ENCODE measurements at places on chromosomes 12 and 14. TPM values are rescaled to one million over a fixed set of nuclear protein-coding genes. Genes with fewer than 3 reads are reported as not detected.
A peak's percentile ranks its signal among the peaks of the same experiment; 100 is the strongest.

Gene PGF
- total RNA-seq, result 0.44 TPM

Gene TMEM116
- 10.8 TPM for total RNA-seq

Gene TAS2R8
- total RNA-seq, result not detected

Gene PTPRQ
- not detected for total RNA-seq

Gene TMEM132D
- not detected for total RNA-seq

Gene KRT82
- total RNA-seq, result not detected

Gene OAS3
- total RNA-seq, result 4.3 TPM

Gene TDRD9
- not detected for total RNA-seq

GRCh38 chr12:5264006-5264405 lies 167.9 kb upstream of the NTF3 start:
- H3K4me1 ChIP-seq, result no peaks in the 10 kb centered on the region
- no peak overlapping the region for H3K27ac ChIP-seq
- no peaks in the 10 kb centered on the region for H3K36me3 ChIP-seq

GRCh38 chr12:128991716-128992115 lies 138.4 kb downstream of the GLT1D1 start:
- DNase-seq, result no peak
- H3K27me3 ChIP-seq, result peaks cover 17% of the 10 kb centered on the region
- H3K36me3 ChIP-seq, result no peaks in the 10 kb centered on the region

GRCh38 chr14:56805201-56805991 lies 4.9 kb downstream of the OTX2 start:
- no peak for DNase-seq
- peaks cover 6% of the 10 kb centered on the region for H3K27me3 ChIP-seq
- no peaks in the 10 kb centered on the region for H3K4me1 ChIP-seq
- no peaks in the 10 kb centered on the region for H3K36me3 ChIP-seq
- no peak overlapping the region for H3K27ac ChIP-seq

DNA sequence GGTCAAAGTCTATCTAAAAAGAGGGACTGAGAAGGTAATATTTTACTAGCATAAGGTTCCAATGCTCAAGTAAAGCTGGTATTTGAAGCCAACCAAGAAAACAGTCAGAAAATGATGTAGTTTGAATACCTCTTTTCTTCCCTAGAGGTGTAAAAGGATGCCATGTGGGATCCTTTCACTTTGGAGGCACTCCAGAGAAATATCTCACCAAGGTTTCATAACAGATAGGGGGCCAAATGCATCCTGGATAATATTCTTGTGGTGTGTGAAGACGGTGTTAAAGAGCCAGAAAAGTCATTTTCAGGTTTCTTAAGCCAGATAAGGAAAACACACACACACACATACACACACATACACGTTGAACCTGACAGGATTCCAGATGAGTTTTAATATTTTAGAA lies 136.1 kb upstream of the PRKD1 start:
- no peak overlapping the region for H3K4me3 ChIP-seq
- DNase-seq, result no peak
- no peaks in the 10 kb centered on the region for H3K36me3 ChIP-seq
- no peaks in the 10 kb centered on the region for H3K27me3 ChIP-seq
- H3K4me1 ChIP-seq, result no peaks in the 10 kb centered on the region

DNA sequence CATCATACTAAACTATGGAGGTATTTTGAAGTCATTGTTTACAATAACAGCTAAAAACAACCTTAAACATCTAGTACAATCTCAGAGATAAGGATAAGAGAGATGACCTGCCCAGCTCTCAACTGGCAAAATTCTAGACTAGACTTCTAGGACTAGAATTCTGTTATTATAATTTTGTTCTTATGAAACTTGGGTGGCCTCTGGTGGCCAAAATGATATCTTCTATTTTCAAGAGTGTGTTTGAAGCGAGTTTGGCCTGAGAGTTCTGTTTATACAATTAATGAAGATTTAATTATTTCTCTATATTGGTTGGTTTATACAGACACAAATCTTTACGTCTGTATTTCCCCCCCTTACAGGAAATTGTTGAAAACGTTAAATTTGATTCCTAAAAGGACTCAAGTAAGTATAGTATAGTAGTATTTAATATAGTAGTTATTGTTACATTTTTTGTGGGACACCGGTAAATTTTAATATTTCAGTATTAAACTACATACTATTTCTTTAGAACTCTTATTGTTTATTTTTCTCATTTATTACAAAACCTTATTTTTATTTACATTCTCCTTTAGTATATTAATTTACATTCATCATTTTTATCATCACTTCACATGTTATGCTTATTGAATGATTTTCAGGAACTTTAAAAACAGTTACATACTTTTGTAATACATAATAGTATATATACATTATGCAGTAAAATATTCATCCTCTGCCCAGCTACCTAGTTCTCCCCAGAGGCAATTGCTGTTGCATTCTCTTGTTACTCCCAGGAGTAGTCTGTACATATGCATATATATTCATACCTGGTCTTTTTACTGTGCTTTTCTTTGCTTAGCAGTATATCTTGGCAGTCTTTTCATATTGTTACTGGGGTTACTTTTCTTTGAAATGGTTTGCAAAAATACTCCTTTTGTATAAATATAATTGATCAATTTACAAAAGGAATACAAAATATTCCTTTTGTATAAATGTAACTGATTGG lies 6.6 kb downstream of the PPHLN1 start:
- no peak overlapping the region for H3K4me3 ChIP-seq
- peak; percentile 42 for DNase-seq
- H3K36me3 ChIP-seq, result peaks cover 32% of the 10 kb centered on the region
- peaks cover 3% of the 10 kb centered on the region for H3K4me1 ChIP-seq

GRCh38 chr14:101109981-101110728 lies 206.6 kb upstream of the RTL1 start:
- peaks cover 32% of the 10 kb centered on the region for H3K27me3 ChIP-seq
- H3K4me3 ChIP-seq, result no peak overlapping the region

- H3K27ac ChIP-seq, result peak overlapping the region; percentile 26
- H3K4me1 ChIP-seq, result peaks cover 15% of the 10 kb centered on the region
- no peaks in the 10 kb centered on the region for H3K36me3 ChIP-seq
- H3K4me3 ChIP-seq, result no peak overlapping the region
These were observed 25.3 kb upstream of the STRN3 start for GRCh38 chr14:31051511-31051910.

GRCh38 chr14:57487771-57488170 lies 5.9 kb downstream of the CCDC198 start:
- H3K4me3 ChIP-seq, result no peak overlapping the region
- H3K36me3 ChIP-seq, result no peaks in the 10 kb centered on the region
- H3K27ac ChIP-seq, result no peak overlapping the region
- H3K4me1 ChIP-seq, result no peaks in the 10 kb centered on the region

GRCh38 chr14:32593290-32593942 lies 264.3 kb downstream of the AKAP6 start:
- H3K27ac ChIP-seq, result no peak overlapping the region
- no peaks in the 10 kb centered on the region for H3K4me1 ChIP-seq
- DNase-seq, result no peak

DNA sequence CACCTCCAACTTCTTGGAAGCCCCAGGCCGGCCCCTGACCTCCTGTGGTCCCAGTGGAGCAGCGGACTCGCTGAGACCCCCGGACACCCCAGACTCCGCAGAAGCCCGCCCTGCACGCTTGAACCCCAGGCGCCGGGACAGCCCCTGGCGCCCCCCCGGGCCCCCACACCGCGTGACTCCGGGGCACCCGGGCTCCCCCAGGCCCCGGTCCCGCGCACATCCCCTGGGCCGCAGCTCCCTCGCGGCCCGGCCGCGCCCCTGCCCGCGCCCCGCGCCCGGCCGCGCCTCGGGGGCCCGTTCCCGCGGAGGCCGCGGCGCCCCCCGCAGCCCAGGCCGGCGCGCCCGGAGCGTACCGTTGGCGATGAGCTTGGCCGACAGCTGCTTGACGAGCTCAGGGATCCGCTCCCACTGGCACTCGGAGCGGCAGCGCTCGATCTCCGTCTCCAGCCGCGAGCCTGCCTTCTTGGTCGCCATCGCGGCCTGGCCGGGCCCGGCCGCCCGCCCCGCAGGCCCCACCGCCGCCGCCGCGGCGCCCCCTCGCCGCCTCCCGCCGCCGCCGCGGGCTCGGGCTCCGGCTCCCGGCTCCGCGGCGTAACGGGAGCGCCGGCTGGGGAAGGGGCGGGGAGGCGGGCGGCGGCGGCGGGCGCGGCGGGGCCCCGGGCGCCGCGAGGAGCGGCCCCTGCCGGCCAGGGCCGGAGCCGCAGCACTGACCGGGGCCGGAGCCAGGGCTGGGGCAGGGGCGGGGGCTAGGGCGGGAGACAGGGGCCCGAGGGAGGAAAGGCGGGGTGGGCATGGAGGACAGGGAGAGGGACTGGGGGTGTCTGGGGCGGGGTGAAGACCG lies at the start of gene TTC7B:
Gene TTC7B (minus strand): TSS at position 609 of the 841 bp plus-strand sequence. CDS start 135 bp downstream, at position 474.
- no peaks in the 10 kb centered on the region for H3K36me3 ChIP-seq
- no peaks in the 10 kb centered on the region for H3K27me3 ChIP-seq
- peak within 1 kb of the TSS; percentile 72 for H3K27ac ChIP-seq
- peak; percentile 57 for DNase-seq
- peaks cover 14% of the 10 kb centered on the region for H3K4me1 ChIP-seq

- H3K4me3 ChIP-seq, result peak overlapping the region; percentile 44
- peak overlapping the region; percentile 50 for H3K27ac ChIP-seq
These were observed 26.0 kb upstream of the SMUG1 start for GRCh38 chr12:54214553-54215406.

- peak; percentile 32 for DNase-seq
- H3K27me3 ChIP-seq, result no peaks in the 10 kb centered on the region
- peaks cover 29% of the 10 kb centered on the region for H3K36me3 ChIP-seq
These were observed 37.8 kb downstream of the MARK3 start for GRCh38 chr14:103423050-103423461.

GRCh38 chr14:66234411-66234810 lies 251.8 kb upstream of the CCDC196 start:
- H3K27ac ChIP-seq, result no peak overlapping the region
- H3K4me1 ChIP-seq, result no peaks in the 10 kb centered on the region
- no peak overlapping the region for H3K4me3 ChIP-seq
- DNase-seq, result no peak

DNA sequence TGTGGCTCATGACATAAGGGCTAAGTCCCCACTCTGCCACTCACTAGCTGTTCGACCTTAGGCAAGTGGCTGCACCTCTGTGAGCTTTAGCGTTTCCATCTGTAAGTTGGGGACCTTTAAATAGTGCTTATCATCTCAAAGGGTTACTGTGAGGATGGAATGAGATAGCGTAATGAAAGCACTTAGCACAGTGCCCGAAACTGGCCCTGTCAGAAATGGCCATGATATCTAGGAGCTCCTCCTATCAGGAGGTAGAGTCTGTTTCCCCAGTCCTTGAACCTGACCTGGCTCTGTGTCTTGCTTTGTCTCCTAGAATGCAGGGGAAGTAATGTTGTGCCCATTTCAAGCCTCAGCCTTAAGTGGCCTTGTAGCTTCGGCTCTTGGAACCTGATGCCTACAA lies 211.0 kb downstream of the RBM19 start:
- DNase-seq, result peak; percentile 34
- H3K4me1 ChIP-seq, result peaks cover 31% of the 10 kb centered on the region
- peaks cover 17% of the 10 kb centered on the region for H3K36me3 ChIP-seq
- H3K27ac ChIP-seq, result no peak overlapping the region
- H3K4me3 ChIP-seq, result no peak overlapping the region

DNA sequence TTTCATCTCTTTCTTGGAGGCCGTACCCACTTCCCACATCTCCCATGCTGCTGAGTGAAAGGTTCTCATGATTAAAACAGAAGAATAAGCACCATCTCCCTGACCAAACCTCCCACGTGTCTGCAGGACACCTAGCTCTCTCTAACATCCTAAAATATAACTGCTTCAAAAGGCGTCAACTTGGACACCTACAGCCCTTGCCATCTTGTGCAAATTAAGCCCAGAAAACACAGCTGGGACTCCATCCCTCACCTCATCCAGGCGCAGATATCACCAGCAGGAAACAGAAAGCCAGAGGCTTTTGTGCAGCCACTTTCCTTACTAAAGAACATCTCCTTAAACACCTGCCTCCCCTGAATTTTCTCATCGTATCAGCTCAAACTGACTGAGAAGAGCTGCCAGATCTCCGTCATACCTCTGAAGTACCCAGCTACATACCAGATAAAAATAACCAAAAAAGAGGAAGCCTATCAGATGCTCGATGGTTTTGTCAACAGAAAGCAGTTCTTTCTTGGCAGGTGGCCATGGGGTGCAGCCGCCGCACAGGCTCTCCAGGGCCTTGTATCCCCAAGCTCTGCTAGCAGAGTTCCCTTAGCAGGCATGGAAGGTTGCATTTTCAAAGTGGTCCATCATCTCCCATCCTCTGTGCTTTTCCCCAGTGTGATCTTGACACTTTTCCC lies 28.8 kb downstream of the MAP3K9 start:
- no peaks in the 10 kb centered on the region for H3K36me3 ChIP-seq
- no peak for DNase-seq
- H3K4me3 ChIP-seq, result no peak overlapping the region
- H3K27me3 ChIP-seq, result no peaks in the 10 kb centered on the region
- no peak overlapping the region for H3K27ac ChIP-seq

DNA sequence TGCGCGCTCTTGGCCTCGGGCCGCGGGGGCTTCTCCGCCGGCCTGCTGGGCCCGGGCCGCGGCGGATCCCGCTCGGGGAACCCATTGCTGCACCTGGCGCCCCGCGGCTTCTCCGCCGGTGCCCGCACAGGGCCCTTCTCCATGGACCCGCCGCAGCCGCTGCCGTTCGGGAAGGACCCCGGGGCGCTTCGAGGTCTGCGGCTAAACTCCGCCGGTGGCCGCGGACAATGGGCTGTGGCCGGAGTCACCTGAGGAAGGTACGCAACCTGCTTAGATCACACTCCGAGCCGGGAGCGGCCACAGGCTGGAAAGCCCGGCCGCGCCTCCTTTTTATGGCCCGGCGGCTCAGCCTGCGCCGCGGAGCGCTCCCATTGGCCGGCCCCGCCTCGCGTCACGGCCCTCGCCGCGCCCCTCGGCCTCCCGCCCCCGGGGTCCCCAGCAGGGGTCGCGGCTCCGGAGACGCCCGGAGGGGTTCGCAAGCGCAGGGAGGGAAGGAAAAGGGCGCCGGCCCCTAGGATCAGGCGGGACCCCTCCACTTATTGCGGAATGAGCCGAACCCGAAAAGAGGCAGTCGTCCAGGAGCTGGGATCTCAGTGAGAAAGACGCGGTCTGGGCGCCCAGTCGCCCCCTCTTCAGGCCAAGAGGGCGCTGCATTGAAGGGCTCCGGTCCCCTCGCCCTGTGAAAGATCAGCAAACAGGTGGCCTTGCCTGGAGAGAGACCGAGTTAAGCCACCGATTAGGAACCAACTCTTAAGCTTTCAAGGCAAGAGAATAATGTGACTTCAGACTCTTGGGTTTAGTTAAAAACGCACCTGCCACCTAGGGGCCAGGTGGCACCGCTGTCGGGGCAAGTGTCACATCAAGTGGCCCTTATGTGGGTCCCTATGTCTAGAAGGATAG lies at the start of gene GCH1:
Gene GCH1 (minus strand): TSS at position 306 of the 900 bp plus-strand sequence. CDS start 163 bp downstream, at position 143.
- peaks cover 15% of the 10 kb centered on the region for H3K4me1 ChIP-seq
- H3K27me3 ChIP-seq, result no peaks in the 10 kb centered on the region
- peak within 1 kb of the TSS; percentile 59 for H3K27ac ChIP-seq
- peak; percentile 91 for DNase-seq
- H3K36me3 ChIP-seq, result no peaks in the 10 kb centered on the region
